ENCODE measurements at places on chromosomes 1 and 21.

DNA sequence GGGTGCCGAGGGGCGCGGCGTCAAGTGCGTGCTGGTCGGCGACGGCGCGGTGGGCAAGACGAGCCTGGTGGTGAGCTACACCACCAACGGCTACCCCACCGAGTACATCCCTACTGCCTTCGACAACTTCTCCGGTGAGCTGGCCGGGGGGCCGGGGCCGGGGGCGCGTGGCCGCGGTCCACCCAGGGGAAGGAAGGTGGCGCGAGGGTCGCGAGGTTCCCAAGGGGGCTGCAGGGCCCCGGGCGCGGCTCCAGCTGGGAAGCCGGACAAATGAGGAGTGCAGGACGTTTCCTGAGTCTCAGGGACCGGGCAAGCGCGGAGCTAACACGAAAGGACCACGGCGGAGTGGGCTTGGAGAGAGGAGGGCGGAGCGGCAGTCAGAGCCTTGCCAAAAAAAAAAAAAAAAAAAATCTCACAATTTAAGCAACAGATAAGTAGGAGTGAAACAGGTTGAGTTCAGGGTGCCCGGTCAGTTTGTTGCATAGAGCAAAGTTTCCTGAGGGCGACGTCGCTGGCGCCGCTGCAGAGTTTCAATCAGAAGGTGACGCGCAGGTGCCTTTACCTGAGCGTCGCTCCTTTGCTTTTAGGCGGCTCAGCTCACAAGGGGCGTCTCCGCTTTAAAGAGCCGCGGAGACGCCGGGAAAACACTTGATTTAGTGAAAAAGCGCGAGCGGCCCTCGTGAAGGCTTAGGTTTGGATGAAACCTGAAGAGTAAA, 750 bp downstream of the RHOU start:
- DNase-seq, result no peak

DNA sequence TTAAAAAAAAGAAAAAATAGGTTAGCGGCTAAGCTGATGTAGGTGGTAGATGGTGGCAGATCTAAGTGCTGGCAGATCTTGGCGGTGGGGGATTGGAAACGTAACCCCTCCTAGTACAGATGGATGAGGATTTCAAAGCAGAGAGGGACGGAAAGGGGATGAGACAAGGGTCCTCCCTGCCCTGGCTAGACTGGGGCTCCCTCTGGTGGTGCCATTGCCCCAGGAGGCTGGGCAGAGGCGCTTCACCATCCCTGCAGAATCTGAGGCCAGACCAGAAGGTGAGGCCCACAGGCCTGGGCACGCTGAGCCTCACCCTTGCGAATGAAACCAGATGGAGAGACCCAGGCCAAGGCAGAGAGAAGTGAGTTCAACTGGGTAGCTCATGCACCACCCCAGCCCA, 7.0 kb upstream of the PLEKHA6 start:
- no peak for DNase-seq

- DNase-seq, result no peak
Measured at GRCh38 chr1:108100148-108100547, 100.0 kb downstream of the SLC25A24 start.

GRCh38 chr1:93967306-93967705, 58.1 kb upstream of the GCLM start:
- DNase-seq, result no peak

DNA sequence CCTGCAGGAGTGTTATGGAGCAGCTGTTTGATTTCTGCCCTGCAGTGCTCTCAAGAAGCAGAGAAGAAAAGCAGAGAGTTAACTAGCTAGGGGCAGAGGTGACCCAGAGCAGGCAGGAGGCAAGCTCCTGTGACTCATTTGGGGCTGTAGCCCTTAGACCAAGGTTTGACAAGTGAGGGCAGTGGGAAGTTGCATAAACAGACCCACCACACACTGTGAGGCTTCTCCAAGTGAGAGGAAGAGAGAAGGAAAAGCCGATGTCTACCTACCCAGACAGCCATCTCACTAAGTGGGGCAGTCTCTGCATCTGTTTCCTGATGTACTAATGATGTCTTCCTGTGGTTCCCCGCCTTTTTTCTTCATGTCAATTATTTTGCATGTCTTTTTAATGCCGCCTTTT, 159.9 kb upstream of the NR5A2 start:
- no peak for DNase-seq

DNA sequence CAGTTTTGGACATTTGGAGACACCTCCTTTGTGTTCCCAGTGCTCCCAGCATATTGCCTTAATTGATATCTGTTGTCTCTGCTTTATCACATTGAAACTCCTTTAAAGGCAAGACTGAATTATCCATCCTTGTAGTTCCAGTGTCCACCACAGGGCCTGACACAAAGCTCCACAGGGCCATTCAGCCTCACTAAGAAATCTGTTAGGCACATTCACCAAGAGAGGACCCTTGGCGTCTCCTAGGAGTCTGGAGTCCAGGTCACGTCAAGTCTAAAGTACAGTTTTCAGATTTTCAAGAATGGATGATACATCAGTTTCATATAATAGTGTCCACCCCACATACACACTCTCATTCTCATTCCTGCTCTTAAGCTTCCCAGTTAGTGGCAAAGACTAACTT, 4.8 kb downstream of the ACP6 start:
- no peak for DNase-seq

GRCh38 chr1:228955691-228956090, 220.4 kb downstream of the RHOU start:
- DNase-seq, result no peak

DNA sequence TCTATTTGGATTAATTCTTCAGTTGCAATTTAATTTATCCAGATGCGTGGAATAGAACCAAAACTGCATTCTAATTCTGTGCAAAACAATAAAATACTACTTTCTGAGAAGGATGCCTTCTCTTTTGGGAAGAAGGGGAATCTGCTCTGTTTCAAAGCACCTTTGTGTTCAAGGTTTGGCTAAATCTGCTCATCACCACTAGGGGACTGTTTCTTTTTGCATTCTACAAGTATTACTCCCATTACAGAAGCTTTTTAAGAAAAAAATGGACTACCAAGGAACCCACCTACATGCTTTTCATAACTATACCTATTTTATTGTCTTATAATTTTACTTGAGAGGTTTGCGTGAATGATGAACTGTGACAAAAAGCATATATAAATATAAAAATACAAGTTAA, 18.2 kb downstream of the MRPS6 start:
- DNase-seq, result no peak

GRCh38 chr1:102799496-102799895, 308.8 kb downstream of the COL11A1 start:
- DNase-seq, result no peak

DNA sequence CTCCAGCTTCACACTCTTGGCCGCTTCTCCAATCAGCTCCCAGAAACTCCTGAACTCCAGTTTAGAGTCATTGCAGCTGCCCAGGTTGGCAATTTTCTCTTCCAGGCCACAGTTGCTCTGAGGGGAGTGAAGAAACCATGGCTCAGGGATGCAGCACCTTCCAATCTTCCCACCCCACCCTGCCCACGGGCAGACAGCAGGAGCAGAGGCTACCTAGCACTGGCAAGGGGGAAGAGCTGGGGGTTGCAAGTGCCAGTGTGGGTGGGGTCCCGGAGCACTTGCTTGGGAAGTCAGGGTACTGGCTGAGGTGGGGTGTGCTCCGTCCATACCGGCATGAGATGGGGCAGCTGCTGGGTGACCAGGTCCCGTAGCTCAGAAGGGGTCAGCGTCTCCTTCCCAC, 1.2 kb downstream of the S100A14 start:
- DNase-seq, result no peak

DNA sequence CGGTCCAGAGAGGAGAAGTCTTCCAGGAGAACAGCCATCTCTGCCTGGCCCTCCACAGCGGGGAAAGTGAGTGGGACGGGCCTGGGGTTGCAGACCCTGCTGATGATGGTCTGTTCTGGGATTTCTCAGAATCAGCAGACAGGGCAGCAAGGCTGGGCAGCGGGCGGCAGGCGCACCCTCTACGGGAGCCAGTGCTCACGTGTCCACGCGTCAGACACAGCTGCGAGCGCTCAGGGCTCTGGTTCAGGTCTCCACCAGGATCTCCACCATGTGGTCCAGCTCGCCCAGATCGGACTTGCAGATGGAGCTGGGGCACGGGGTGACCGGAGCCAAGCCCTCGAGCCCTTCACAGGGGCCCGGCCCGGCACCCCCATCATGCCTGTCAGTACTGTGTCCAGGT, 5.5 kb downstream of the CLCA4 start:
- DNase-seq, result no peak

DNA sequence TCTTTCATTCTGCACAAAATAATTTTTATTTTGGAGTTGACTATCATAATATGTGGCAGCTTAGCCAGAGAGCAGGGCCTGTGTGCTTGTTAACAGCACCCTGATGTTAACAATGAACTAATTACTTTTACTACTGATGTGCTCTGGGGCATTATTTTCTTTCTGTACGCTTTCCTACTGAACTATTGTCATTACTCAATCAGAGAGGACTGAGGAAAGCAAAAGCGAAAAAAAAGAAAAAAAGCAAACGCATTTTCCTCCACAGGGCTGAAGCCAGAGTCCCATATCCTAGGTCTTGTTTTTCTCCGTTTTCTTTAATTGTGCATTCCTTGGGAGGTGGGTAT, 221.2 kb downstream of the TTLL7 start:
- DNase-seq, result no peak

DNA sequence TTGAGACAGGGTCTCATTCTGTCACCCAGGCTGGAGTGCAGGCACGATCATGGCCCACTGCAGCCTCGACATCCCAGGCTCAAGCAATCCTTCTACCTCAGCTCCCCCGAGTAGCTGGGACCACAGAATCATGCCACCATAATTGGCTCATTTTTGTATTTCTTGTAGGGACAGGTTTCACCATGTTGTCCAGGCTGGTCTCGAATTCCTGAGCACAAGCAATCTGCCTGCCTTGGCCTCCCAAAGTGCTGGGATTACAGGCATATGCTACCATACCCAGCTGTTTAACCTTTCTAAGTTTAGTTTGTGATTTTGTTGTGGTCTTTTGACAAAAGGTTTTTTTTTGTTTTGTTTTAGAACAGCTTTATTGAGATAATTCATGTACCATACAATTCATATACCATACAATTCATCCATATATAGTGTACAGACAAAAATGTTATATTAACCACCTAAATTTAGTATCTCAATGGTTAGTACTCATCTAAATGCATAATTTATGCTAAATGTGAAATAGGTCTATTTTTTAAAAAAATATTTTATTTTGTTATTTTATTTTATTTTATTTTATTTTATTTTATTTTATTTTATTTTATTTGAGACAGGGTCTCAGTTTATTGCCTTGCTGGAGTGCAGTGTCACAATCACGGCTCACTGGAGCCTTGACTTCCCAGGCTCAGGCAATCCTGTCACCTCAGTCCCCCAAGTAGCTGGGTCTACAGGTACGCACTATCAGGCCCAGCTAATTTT, 8.9 kb downstream of the ZMPSTE24 start:
- no peak for DNase-seq

- DNase-seq, result no peak
Measured at GRCh38 chr1:199041173-199041914, 402.5 kb downstream of the PTPRC start.

- no peak for DNase-seq
Measured at GRCh38 chr1:13593511-13594131, 10.0 kb downstream of the PDPN start.

DNA sequence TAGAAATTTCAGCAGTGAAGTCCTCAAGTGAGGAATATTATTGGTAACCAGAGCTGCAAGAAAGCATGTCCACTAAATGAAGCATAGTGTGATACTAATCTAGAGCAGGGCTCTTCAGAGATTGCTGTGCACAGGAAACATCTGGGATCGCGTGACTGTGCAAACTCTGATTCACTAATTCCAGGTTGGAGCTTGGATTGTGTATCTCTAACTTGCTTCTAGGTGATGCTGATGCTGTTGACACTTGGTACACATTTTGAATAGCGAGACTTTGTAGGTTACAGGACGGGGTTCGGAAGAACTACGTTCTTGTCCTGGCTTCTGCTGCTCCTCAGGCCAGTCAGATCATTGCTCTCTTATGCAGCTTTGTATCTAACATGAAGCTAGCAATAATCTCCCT, 66.5 kb downstream of the PRRX1 start:
- DNase-seq, result no peak

DNA sequence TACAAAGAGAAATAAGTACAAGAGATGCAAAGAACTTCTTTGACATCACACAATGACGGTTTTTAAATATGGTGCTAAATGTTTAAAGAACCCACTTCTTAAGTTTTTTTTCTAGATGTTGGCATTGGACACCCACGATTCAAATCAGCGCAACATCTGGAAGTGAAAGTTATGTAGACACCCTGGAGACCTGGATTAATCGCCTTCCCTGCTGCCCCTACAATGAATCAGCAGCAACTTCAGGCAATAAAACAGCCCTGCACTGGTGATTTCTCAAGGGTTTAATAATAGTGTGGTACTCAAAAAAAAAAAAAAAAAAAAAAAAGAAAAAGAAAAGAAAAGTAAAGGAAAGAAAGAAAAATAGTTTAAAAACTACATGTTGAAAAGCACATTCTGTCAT, 248.3 kb downstream of the NUF2 start:
- no peak for DNase-seq

GRCh38 chr1:109091078-109091838, 694 bp downstream of the TMEM167B start:
- DNase-seq, result no peak

DNA sequence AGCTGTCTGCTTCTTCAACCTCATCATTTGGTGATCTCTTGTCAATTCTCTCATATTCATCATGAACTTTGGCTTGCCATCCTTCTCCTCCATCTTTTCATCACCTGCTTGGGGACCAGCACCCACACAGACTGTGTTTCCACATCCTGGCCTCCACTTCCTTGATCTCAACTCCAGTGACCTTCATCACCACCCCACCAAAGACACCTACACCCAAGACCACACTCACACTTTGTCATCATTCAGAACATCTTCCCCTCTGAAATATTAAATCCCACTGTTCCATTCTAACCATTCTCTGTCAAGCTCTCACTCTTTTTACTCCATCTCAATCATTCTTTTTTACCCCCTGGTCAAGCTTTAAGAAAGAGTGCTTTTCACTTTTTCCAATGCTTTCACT, 115.5 kb upstream of the VAV3 start:
- DNase-seq, result no peak

GRCh38 chr1:106964495-106964894, 92.0 kb upstream of the PRMT6 start:
- DNase-seq, result no peak

GRCh38 chr1:183995322-183996039, 42.0 kb downstream of the COLGALT2 start:
- no peak for DNase-seq

GRCh38 chr1:119646521-119647227, 1.4 kb downstream of the ZNF697 start:
- no peak for DNase-seq

DNA sequence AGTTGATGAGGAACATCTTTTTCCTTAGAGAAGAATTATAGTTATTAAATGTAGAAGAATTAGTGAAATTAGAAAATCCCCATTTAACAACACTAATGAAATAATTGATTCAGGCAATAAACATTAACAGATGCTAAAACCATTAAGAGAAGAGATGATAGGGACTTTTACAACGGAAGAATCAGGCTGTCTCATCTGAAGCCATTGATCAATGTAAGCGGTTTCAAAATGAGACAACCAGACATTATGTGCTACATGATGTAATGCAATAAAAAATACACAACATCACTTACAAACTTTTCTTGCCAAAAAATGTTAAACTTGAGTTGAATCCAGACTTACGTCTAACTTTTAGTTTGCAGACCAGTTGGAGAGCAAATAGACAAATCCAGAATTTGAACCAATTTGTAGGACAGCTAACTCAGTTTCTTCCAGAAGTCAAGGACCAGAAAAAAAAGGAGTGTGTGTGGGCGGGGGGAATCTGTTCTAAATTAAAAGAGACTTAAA, 165.4 kb upstream of the DPT start:
- no peak for DNase-seq

Data from stimulated activated CD4-positive, alpha-beta T cell treated with anti-CD3 and anti-CD28 coated beads, TNF-alpha, amount 100 ng/mL, for 48 hours (primary cell).